ENCODE measurements at places on chromosomes 1 and 21.
A peak's percentile ranks its signal among the peaks of the same experiment; 100 is the strongest.

GRCh38 chr1:46480959-46481646, 8.5 kb upstream of the DMBX1 start:
- DNase-seq, result no peak

GRCh38 chr1:29181413-29182225, at the start of gene SRSF4:
Gene SRSF4 (minus strand): TSS chr1:29181900. CDS start chr1:29181752, 148 bp downstream.
- peak; percentile 81 for DNase-seq

DNA sequence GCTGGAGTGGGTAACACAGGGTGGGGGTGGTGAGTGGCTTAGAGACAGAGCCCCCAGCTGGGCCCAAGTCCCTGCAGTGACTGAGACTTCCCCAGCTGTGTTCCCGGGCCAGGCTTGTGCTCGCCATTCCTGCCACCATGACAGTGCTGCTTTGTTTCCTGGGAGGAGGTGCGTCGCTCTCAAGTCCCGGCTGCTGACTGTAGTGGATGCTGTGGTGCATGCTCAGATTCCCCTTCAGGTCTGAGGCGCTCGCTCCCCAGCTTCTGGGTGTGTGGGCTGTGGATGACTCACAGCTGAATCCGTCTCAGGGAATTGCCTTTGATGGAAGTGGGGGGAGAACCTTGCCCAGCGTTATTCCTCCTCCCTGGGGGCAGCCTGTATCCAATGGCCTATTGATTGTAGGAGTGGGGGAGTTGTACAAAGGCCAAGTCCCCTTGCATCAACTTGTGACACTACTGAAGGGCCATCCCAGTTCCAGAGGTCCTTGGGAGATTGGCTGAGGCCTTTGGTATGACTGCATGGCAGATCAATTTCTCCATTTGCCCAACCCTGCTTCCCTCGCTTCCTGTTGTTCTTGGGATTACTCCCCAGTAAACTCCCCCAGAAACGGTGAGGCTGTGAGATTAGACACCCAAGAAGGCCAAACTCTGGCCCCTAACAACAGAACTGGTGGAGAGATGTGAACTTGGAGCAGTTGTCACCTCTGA, 17.8 kb upstream of the POU3F1 start:
- no peak for DNase-seq

DNA sequence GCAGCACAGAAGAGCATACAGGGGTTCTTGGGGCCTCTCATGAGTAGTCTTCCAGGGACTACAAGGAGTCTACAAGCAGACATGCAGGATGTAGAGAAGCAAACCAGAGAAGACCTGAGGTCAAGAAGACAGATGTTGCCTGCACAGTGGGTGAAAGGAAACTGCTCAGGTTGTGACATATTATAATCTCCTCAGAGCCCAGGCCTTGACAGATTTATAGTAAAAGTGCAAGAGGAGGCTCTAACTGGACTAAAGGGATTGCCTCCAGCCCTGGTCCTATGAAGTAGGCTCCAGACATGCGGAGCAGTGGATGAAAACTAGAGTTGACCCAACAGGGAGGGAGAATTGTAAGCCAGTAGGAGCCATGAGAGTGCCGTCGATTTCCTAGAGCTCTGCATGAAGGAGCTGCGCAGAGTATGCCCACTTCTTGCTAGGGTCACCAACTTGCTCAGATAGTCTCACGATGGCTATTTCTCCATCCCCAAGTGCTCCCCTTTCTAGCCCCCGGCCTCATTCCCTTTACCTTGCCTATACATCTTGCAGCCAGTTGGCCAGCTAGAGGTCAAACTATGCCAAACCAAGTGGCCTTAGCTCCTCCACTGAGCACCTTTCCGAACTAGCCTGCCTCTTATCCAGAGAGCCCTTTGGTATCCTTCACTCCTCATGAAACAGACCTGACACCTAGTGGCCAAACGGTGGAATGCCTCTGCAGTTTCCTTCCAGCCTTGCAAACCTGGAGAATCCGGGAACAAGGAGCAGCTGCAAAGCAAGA, 36.2 kb upstream of the IPO9 start:
- peak; percentile 68 for DNase-seq

DNA sequence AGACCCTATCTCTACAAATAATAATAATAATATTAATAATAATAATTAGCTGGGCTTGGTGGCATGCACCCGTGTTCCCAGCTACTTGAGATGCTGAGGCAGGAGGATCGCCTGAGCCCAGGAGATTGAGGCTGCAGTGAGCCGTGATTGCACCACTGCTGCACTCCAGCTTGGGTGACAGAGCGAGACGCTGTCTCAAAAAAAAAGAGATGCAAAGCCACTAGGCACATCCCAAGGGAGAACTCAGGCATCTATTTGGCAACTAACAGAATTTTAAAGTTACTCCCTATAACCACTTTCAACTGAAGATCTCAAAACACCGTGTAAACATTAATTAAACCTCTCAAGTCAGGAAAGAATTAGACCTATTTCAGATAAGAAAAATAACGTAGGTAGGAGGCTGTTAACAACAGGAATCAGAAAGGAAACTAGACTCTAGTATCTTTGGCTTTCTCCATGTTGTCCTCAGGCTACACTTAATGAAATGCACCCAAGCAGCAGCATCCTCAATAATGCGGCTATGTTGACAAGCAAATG, 3.7 kb downstream of the RNF19B start:
- no peak for DNase-seq

DNA sequence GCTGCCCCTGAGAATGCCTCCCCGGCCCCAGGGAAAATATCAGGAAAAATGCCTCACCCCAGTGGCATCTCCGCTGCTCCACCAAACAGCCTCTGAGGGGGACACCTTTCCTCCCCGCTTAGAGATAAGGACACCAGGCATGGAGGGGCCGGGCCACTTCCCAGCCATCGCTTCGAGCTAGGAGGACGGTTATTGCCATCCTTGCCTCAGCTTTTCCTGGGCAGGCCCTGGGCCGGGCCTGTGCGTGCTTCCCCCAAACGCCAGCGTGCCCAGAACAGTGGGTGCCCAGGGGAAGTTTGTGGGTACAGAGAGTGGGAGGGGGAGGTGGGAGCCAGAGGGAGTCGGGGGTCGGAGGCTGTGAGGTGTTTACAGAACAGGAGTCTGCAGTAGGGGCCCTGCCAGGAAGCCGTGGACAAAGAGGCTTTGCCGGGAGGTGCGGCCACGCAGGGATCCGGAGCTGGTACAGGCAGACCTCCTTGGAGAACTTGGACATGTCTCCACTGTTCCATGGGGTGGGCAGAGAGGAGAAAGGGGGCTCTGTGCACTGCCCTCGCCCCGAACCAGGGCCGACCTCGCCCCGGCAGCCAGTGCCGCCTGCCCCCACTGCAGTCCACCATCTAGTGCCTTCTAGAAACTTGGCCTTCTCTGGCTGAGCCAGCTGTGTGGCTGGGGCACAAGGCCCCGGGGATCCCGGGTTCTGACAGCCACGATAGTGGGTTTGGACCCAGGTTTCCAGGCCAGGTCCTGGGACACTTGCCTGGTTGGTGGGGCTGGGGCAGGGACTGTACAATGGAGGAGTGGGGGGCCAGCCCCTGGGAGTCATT, 33.5 kb upstream of the TTC34 start:
- DNase-seq, result no peak

GRCh38 chr1:31778763-31779488, 14.8 kb upstream of the ADGRB2 start:
- no peak for DNase-seq

DNA sequence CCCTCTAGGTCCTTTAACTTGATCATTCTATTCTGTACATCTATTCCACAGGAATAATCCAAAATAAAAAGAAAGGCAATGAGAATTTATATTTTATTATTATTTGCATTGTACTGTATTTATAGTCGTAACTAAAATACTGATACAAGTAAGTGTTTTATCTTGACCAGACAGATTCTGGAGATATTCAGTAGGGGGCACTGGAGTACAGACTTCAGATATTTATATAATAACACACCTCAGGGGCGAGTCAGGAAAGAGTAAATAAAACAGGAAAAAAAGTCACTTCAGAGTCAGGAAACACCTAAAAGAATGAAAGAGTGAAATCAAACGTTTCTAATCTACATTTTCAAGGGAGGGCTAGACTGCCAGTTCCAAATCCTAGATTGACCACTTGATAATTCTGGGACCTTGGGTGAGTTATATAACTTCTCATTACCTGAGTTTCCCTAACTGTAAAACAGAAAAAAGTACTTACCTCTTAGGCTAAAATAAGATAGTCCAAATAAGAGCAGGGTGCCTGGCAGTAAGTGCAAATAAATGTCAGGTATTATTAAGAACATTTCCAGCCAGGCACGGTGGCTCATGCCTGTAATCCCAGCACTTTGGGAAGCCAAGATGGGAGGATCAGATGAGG, 31.1 kb upstream of the MTF1 start:
- DNase-seq, result no peak

DNA sequence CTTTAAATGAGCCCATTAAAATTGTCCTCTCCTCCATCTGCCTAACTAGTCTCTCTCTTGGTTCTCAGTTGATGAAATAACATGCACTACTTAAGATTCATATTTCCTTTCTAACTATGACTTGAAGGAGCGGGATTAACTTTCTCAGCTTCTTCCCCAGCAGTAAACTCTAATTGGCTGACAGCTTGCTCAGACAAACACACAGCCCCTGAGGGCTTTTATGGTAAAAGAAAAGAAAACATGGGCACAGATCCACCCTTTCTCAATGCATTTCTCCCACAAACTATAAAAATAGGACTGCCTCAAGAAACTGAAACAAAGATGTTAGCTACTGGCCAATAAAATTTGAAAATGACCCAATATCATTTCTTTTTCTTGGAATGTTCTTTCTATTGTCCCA, 703.1 kb downstream of the ADGRL2 start:
- no peak for DNase-seq

- DNase-seq, result no peak
Measured at GRCh38 chr1:46300673-46301405, 2.6 kb downstream of the LRRC41 start.

GRCh38 chr21:29008367-29008766, 10.8 kb downstream of the RWDD2B start:
- no peak for DNase-seq

- DNase-seq, result no peak
Measured at GRCh38 chr1:41872074-41872473, 46.6 kb downstream of the HIVEP3 start.
